Mammary epithelial cell (primary cell): ENCODE measurements at places on chromosomes 11 and 22. TPM values are rescaled to one million over a fixed set of nuclear protein-coding genes. Genes with fewer than 3 reads are reported as not detected.
A peak's percentile ranks its signal among the peaks of the same experiment; 100 is the strongest.

DNA sequence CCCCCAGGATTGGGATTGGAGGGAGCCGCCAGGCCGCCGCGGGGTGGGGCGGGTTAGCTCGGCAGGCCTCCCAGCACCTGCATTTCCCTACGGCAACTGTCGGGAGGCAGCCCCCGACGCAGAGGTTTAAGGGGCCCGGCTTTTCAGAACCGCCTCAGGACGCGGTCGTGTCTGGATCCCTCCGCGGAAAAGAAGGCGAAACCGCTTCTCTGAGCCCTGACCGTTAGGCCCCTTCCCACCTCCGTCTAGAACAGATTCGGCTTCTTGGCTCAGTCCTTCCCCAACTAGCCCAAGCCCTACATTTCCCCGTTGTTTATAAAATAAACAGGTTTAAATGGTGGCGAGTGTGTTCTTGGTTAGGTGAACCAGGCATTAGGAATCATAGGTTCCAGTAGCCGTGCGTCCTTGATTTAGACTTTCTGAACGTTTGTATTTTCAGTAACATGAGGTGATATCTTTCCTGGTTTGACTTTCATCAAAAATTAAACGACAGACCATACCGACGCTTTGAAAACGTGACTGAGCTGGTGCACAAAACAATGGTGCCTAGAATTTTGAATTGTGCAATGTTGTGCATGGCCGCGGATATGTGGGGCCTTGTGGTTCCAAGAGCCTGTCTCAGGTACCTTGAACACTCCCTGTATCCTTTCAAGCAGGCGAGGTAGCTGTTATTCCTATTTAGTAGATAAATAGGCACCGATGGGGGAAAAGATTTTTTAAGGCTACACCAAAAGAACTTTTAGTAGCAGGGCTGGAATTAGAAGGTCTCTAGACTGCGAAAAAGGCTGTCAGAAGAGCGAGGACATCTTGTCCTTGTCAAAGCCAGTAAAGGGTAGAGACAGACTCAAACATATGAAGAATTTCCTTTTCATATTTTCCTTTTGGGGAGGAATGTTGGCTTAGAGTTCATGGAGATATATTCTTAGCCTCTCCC, 1.2 kb upstream of the HSPA8 start:
- peak; percentile 60 for DNase-seq

Gene UPK2
- 0.74 TPM for polyA plus RNA-seq

GRCh38 chr11:4826425-4826824, 5.3 kb downstream of the OR51F2 start:
- no peak for DNase-seq

- peak; percentile 90 for DNase-seq
These were observed 458.3 kb downstream of the METTL15 start for GRCh38 chr11:28566339-28567089.

Gene HSPA8
- 4,037 TPM for polyA plus RNA-seq

GRCh38 chr22:48318575-48319320, 1508.9 kb downstream of the BRD1 start:
- DNase-seq, result no peak

GRCh38 chr11:93529707-93530467, 13.3 kb downstream of the SMCO4 start:
- DNase-seq, result no peak

GRCh38 chr11:79926707-79927106, 485.9 kb upstream of the TENM4 start:
- DNase-seq, result no peak

Gene MMP12
- polyA plus RNA-seq, result 0.03 TPM

DNA sequence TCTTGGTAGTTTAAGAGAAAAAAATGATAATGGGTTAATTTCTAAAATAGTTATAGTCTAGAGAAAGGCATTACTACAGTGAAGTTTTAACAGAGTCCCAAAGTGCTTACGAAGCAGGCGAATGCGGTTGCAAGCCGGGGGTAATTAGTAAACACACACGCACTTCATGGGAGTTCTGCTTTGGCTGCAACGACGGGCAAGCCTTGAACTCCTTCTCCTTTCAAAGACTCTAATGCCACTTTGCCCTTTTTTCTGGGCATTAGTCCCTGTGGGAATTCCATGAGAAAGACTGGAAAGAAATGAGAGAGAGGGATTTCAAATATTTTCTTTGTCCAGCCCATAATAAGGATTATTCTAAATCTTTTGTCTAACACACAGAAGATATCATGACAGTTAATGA, 66.1 kb downstream of the TENM4 start:
- no peak for DNase-seq

- DNase-seq, result no peak
These were observed 105.5 kb upstream of the TENM4 start for GRCh38 chr11:79546351-79546750.

Gene P4HA3
- polyA plus RNA-seq, result 1.2 TPM

DNA sequence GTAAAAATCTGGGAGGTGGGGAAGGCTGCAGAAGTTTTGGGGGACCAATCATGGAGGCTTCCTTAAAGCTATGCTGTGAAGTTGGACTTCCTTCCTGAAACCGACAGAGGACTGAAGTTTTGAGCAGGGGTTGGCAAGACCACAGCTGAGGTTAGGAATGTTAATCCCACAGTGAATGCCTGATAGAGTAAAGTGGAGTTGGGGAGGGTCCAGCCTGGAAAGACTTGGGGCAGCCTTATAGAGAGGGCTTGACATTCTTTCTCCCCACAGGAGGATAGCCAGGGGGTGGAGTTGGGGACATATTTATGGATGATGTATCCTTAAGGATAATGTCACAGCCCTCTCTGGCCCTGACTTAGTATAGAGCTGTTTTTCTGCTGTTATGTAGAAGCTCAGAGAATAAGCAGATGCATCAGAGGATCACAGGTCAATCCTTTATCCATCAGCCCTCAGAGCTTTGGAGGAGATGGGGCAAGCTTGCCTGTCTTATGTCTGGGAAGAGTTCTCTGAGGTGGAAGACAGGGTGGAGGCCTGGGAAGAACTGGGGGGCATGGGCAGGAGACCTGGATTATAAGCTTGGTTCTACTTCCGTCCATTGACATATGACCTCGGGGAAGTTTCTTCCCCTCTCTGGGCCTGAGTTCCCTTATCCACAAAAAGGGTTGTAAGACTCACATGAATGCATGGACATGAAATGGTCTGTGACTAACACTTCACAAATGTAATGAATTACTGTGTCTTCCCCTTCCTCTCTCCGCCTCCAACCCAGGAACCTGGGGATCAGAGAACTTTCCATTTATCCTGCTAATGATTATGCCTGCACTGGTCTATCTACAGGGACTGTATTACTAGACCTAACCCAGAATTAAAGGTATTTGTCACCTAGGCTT, 317.8 kb downstream of the MIAT start:
- DNase-seq, result no peak

GRCh38 chr11:26830218-26830617, 108.4 kb upstream of the SLC5A12 start:
- DNase-seq, result no peak

Gene CDC42EP1
- polyA plus RNA-seq, result 12.7 TPM

- DNase-seq, result no peak
These were observed 728.1 kb downstream of the BRD1 start for GRCh38 chr22:49099496-49100124.

DNA sequence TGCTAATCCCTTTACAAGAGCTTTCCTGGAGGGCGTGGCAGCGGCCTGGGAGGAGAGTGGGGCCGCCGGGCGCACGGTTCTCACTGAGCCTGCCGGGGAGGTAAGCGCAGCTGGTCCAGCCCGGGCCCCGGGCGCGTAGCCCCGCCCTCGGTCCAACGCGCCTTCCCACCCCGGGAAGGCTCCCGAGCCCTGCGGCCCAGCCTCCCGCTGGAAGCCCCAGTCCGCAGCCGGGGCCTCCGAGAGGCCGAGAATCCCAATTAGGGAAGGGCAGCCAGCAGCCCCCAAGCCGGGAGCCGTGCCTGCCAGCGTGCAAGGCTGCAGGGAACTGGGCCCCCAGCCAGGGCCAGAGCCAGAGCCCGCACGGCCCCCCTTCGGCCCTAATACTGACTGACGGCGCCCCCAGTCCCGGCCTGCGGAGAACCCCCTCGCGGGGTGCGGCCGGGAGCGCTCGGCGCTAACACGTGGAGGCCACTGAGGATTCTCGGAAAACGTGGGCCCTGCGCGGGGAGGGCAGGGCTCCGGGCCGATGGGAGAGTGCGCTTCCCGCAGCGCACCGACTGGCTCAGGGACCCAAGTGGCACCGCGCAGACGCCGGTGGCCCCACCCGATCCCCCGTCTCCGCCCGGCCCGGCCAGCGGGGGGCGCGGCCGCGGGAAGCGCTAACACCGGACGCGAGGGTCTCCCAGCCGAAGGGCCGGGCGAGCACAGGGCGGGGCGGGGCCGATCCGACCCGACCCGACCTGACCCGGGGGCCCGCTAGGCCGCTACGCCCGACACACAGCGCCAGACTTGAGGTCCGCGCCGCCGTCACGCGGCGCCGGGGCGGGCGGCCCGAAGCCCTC, 5.7 kb downstream of the ZFTA start:
- DNase-seq, result no peak

DNA sequence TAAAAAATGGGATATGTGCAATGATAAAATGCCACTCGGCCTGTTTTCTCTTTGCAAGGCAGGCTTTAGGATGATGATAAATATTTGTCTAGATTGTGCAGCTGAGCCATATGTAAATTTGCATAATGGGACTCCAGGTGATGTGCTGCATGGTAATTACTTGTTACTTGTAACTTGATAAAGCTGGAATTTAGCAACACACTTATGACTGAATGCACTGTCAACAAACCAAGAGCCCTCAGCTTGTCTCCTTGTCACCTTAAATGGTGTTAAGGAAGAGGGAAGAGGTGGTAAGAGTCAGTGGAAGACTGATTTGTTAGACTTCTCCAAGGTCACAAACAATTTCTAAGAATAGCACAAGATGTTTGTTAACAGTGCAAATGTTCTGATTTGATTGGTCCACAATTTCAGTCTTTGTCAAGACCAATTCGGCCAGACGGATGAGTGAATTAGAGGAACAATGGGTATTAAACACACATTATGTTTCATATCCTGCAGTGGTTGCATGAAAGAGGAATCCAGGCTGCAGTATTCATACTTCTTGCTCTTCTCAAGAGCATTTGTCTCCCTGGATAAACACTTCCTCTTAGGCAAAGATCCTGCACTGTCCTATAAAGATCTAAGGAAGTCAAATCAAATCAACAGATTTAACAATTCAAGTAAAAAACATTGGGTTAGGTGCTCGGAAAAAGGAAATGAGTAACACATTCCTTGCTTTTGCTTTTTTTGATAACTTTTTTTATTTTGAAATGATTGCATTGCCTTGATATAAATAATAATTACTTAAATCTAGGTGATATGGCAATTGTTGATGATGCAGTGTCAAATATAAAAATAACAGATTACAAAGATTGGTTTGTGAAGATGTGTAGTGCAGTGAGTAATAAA, 448.3 kb upstream of the DDI1 start:
- no peak for DNase-seq

DNA sequence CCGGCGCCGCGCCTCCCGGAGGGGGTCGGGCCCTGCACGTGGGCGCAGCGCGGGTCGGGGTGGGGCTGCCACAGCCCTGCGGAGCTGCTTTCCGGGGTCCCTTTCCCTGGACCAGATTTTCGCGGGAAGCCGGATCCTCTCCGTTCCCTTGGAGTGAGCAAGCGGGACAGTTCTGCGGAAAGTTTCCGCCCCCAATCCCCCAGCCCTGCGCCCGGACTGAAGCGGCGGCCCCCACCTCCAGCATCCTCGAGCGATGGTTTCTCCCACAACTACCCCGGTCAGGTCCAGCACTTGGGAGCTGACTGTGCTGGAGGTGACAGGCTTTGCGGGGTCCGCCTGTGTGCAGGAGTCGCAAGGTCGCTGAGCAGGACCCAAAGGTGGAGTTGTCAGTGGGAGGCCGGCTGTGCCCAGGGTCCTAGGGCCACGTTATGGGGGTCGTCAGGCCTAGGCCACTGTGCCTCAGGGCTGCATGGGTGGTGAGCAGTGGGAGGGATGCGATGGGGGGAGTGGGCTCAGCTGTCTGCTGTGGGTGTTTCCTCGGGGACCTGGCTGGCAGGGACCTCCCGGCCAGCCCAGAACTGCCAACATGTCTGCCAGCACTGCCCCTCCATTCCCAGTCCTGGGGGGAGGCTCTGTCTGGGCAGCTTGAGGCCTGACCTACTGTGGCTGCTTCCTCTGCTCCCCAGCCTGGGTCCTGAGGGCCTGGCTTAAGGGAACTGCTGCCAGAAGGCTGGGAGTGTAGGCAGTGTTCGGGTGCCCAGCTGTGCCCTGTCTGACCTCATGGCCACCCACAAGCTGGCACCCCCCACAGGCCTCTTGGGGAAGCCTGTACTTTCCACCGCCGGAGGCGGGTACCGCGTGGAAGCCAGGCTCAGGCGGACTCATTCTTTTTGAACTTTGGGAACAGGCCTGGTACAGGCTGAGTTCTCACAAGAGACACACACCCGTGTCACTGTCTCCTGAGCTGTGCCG, 726 bp downstream of the ST3GAL4 start:
- DNase-seq, result peak; percentile 67

Gene UCP3
- 0.28 TPM for polyA plus RNA-seq

Gene MYO18B
- not detected for polyA plus RNA-seq

GRCh38 chr11:93216511-93217101, 18.8 kb upstream of the SLC36A4 start:
- DNase-seq, result no peak

Gene NOX4
- not detected for polyA plus RNA-seq

- no peak for DNase-seq
These were observed 43.4 kb upstream of the RAB1B start for GRCh38 chr11:66225066-66225465.

Gene TRIM51
- polyA plus RNA-seq, result not detected

- DNase-seq, result no peak
These were observed 924 bp downstream of the YPEL1 start for GRCh38 chr22:21734540-21735199.
